ENCODE measurements at places on chromosomes 5 and 9.

GRCh38 chr9:108078811-108079210 is 589.2 kb upstream of the KLF4 start:
- DNase-seq, result no peak

- no peak for DNase-seq
Observed at GRCh38 chr9:33165263-33166151, 1.6 kb downstream of the B4GALT1 start.

DNA sequence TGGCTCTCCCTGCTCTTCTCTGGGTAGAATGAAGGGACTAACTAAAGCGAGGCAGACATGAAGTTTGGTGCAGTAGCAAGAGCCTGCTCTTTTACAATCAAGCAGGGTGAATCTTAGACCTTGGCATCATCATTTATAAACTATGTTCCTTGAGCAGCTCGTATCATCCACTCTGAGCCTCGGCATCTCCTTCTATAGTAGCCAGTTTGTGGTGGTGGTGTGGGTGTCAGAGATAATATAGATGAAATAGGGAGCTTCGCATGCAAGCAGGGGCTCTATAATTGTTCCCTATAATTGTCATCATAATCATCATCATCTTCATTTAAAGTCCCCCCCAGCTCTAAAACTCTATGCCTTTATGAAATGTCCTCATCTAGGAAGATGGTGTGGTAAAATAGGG is 72.5 kb upstream of the SAP30L start:
- no peak for DNase-seq

- DNase-seq, result no peak
Observed at GRCh38 chr5:96228408-96228807, 204.6 kb downstream of the PCSK1 start.

DNA sequence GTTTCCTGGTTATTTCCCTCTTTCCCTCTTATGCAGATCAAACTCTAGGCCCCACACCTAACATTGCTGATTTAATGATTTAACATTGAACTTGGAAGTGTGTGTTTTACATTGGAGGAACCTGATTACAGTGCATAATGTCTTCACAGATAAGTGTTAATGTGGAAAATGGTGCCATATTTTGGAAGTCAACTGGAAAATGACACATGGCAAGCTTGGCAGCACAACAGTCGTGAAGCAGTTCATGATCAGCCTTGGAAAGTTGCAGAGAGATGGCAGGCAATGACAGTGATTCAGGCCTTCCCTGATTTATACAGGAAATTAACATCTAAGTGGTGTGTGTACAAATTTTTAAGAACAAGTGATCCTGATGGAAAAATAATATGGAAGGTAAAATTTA is 80.0 kb upstream of the CTNND2 start:
- no peak for DNase-seq

GRCh38 chr5:88734983-88735382 is 148.0 kb downstream of the MEF2C start:
- no peak for DNase-seq

GRCh38 chr5:62317810-62318209 is 11.8 kb downstream of the KIF2A start:
- no peak for DNase-seq

DNA sequence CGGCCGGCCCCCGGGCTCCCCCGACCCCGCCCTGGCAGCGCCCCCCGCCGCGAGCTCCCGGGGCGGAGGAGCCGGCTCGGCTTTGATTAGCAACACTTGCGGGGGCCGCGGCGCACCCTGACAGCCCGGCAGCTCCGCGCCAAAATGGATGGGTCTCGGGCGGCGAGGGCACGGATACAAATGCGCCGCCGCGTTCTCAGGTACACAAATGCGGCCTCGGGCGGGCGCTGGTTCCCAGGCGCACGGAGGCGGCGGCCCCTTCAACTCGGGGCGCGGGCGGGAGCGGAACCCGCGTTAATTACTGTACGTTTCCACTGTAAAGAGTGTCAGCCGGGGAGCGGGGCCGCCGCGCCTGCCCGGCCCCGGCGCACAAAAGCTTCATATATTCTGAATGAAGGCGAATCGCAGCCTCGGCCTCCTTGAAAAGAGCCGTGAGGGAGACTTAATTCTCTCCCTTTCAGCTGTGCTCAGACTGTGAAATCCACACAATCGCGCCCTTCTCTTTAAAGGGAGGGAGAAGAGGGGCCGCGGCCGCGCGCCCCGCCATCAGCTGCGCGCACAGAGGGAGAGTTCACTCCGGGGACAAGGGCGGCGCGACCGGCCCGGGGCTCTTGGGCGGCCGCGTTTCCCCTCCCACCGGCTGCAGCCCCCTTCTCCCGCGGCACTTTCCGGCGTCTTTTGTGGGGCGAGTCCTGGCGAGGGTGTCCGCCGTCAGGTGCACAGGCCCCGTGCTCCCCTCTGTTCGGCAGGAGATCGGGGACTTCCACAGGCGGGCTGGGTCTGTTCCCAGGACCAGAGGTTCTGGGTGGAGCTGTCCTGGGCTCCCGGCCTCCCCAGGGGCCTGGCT is 27.0 kb downstream of the MSX2 start:
- no peak for DNase-seq

- DNase-seq, result no peak
Observed at GRCh38 chr9:132596200-132596599, 13.8 kb downstream of the BARHL1 start.

- DNase-seq, result no peak
Observed at GRCh38 chr9:37197158-37198038, 77.0 kb downstream of the ZCCHC7 start.

- DNase-seq, result no peak
Observed at GRCh38 chr5:107603349-107603748, 67.4 kb downstream of the EFNA5 start.

DNA sequence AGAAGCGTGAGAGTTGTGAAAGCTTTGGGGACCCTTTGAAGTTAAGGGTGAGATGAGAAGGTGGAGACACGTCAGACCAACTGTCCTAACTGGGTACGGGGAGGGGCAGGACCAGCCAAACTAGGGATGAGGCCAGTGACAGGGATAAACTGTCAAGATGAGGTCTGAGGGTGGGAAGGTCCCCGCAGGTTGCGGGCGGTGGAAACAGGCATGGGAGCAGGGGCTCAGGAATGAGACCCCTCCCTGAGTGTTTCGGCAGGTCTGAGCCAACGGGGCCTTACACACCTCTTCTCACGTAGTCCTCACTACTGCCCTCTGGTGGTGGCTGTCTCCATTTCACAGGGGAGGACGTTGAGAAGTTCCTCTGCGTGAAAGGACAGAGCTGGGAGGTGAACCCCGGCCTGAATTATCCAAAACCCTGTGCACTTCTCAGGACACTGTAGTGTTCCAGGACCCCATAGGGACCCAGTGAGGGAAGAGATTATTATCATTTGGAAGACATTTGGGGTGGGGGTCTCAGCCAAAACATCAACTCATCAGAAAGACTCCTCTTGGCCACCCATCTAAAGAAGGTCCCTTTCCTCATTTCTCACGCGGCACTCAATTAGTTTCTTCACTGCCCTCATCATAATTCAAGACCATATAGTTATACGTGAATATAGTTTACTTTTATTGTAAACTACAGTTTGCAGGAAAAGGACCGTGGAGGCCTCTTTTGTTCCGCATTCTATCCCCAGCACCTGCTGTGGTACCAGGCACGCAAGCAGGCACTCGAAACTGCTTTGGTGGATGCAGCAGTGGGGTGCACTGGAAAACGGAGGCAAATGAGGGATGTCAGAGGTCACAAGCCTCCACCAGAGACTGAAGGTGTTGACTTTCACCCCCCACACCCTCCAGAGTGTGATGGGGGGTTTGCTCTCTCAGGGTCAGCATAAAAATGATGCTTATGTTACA is 21.7 kb upstream of the NANS start:
- DNase-seq, result peak; percentile 89

DNA sequence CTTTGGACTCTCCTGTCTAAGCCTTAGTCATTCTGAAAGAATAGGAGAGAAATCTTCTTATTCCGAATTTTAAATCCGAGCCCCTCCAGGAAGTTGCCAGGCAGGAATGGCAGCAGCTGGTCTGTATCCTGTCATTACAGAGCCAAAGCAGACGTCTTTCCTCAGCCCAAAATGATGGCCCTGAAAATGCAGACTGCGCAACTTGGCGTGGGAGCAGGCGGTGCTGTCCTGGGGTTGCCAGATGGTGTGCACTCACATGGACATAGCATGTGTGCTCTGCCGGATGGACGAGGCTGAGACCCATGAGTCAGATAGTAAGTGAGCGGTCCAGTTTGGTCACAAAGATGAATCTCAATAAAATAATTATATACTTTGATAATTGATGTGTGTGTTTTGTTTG is 410.4 kb downstream of the KCTD16 start:
- DNase-seq, result no peak

GRCh38 chr9:133813749-133814585 is 75.8 kb upstream of the SARDH start:
- no peak for DNase-seq

Measured in activated naive CD8-positive, alpha-beta T cell treated with anti-CD3 and anti-CD28 coated beads, Interleukin-2, amount 50 U/mL, for 16 hours (primary cell).